ENCODE measurements at places on chromosomes 4 and X.

GRCh38 chrX:3522101-3522650, 175.7 kb upstream of the MXRA5 start:
- no peak for DNase-seq

DNA sequence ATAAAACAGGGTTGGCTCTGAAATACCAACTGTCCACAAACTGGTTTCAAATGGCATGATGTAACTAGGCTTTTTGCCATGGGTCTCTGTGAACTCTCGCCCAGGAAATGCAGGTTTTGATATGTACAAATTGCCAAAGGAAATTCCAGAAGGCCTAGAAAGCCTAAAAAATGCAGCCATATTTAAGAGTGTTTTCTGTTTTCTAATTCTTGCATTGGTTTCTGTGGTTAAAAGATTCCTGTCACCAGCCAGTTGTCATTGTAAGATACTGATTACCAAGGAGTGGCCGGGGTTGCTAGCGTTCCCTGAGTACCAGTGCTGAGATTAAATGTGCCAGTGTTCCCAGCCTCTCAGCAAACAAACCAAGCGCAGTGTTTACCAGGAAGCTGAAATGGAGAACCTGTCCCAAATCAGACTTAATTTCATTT, 53.9 kb upstream of the SORBS2 start:
- no peak for DNase-seq

GRCh38 chr4:1418494-1419285, 12.4 kb upstream of the NKX1-1 start:
- no peak for DNase-seq

DNA sequence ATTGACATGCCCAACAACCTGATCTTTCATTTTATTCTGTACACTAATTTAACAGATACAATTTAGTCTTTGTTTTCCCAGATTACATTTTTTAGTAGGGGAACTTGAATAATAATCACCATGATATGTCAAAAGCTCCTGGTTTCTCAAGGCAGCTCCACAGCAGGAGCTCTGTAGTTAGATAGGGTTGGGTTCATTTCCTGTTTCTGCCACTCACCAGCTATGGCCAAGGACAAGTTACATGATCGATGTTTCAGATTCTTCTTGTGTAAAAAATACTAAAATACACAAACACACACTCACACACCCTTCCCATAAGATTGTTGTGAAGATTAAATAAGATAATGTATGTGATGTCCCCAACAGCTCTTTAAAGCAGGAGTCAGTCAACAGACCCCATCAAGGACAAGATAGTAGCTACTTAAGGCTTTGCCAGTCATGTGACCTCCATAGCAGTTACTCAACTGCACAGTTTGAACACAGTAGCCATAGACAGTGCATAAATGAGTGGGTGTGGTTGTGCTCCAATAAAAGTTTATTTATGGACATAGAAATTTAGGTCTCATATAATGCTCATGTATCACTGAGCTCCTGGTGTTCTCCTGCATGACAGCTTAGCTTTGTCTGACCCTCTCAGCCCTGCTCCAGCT, 18.4 kb downstream of the GUCY1A1 start:
- no peak for DNase-seq

DNA sequence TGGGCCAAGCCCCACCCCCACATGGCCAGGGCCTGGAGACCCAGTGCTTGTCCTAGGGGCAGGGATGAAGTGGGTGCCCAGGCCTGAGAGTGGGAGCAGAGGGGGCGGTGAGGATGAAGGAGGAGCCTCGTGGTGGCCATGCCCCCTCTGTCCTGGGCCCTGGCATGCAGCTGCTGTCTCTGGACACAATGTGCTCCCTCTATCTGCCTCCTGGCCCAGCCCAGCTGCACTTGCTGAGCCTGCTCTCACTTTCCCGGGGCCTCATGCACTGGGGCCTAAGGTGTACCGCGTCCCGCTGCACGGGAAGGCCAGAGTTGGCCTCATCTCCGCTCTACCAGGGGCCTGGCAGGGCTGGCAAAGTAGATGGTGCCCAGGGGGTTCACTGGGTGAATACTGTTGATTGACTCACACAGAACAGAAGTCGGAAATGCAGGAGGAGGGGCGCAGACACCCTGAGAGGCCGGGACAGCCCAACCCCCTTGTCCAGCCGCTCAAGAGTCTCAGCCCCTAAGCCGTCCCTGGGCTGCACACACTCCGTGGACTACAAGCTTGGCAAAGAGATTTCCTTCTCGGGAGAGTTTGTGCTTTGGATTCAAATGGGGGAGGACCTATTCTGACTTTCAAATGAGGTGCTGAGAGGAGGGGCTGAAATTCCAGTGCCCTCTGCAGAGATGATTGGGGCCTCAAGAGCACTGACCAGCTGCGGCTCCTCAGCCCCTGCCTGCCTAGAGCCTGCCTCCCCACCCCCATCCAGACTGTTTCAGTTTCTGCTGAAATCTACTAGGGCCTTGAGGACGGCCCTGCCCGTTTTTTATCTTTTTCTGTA, 112.4 kb downstream of the PSAPL1 start:
- DNase-seq, result no peak

GRCh38 chr4:113350576-113350975, 301.1 kb downstream of the ANK2 start:
- no peak for DNase-seq

DNA sequence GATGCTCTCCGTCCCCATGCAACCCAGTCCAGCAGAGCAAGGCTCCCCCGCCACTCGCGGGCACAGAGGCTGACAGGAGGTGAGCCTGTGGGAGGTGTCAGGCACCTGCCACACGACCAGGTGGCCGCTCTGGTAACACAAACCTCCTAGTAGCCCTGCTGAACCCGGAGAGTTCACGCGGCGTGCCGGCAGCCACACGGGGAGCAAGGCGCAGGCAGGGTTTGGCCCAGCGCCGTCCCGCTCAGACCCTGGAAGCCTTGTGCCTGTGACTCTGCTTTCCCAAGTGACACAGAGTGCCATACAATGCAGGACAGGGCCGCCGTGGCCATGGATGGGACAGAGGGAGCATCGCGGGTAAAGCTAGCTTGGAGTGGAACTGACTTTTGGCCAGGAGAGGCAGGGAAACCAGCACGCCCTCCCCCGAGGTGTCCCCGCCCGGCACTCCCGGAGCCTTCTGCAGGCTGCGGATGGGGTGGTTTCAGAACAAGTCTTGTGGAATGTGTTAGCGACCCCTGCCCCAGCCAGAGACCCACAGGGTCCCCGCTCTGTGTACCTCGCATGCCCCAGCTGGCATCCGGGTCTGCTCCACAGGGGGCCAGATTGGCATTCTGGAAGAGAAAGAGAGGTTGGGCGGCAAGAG, 44.7 kb upstream of the AFAP1 start:
- no peak for DNase-seq

DNA sequence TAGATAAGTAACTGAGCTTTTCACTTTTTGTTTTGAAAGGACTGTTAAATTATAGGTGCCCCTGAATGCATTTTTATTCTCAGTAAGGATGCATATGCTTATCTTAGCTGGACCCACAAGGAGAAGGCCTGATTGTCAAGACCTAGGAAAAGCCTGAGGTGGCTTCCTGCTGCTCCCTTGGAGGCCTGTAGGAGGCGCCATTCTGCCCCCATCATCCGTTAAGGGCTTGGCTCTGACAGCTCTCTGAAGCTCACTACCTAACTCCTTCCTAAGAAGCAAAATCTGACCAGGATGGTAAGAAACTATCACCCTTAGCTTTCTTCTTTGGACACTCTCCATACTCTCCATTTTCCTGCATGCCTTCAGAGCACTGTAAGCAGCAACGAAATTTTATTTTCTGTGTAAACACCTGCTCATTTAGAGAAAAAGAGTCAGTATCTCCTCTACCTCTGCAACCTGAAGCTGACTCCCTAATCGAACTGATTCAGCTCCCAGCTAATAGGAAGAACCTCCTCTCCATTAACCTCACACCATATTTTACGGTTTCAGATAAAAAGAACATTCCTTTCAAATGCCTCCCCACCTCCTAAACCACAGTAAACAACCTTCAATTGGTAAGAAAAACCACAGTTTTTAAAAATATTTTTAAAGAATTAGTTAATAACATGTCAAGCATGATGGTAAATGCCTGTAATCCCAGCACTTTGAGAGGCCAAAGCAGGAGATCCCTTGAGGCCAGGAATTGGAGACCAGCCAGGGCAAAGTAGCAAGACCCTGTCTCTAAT, 73.4 kb upstream of the EDNRA start:
- DNase-seq, result no peak

DNA sequence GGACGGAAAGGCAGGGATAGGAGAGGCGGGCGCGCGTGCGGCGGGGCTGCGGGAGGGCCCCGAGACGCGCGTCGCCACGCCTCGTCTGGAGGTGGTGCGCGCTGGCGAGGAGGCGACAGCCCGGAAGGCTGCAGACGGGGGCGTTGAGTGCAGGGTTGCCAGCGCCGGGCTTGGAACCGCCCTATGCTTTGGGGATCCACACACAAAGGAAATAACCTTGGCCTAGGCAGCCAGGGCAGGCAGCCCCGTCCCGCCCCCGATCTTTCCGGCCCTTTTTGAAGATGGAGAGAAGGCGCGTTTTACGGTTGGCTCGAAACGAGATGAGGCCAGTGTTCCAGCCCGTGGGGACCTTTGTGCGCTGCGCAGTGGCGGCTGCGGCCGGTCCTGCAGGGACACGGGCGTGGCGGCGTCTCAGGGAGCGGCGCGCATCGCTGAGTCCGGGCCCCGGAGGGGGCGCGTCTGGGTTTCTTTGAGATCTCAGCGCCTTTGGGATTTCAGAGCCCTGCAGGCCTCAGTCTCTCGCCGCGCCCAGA, 50.8 kb upstream of the TRIM2 start:
- DNase-seq, result peak; percentile 66

GRCh38 chr4:75710246-75710645, 14.1 kb upstream of the USO1 start:
- peak; percentile 30 for DNase-seq

DNA sequence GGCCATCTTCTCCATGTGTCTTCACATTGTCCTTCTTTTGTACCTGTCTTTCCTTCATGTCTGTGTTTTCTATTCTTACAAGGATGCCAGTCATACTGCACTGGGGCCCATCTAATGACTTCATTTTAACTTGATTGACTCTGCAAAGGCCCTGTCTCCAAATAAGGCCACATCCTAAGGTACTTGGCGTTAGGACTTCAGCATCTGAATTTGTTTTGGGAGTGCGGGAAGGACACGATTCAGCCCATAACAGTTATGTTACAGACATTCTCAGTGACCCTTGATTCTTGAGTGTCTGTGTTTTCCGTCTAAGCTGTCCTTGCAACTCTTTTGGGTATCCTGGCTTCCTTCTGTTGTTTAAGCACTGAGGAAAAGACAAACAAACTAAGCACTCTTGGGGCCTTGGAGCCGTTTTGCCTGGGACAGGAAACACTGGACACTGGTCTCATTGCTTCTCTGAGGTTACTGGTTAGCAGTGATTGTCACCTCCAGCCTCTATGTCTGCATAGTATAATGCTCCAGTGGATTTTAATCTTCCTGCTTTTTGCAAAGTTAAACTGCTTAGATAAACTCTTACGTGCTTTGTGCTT, 80.7 kb downstream of the SNX25 start:
- DNase-seq, result no peak

- DNase-seq, result no peak
Measured at GRCh38 chr4:5709207-5709575, 832 bp upstream of the EVC2 start.

GRCh38 chrX:76147106-76147505, 25.8 kb upstream of the PBDC1 start:
- peak; percentile 3 for DNase-seq

DNA sequence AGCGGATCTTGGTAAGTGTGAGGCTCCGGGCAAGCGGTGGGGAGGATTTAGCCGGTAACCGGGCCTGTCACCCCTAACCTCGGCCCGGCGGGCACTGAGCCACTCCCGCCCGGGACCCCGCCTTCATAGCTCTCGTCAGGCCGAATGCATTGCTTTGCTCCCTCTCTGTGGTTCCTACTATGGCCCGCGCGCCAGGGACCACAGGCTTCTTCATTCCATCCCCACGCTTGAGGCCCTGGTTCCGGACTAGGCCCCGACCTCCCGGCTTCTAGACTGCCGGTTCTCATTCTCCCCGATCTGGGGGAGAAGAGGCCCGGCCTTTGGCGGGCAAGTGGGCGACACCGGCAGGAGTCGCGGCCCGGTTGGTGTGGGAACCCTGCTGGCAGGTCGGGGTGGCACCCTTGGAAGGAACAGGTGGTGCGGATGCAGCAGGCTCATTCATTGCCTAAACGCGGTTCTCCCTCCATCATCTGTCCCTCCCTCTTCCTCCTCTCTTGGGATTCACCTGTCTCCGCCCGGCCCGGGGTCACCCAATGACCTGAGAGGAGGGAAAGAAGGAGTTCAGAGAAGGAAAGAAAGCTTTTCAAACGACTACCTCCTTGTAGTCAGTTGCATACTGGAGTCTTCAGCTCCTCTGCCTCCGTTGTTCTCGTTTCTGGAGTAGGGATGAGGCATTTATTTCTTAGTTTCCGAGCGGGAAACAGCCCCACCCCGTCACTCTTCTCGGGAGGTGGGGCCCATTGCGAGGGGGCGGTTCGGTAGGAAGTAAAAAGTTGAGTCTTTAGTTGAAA, at the start of gene NDUFC1:
Gene NDUFC1, minus strand, starts transcription at position 657 of the 791 bp plus-strand sequence. CDS start 6,679 bp downstream, outside the sequence.
- DNase-seq, result peak; percentile 81

DNA sequence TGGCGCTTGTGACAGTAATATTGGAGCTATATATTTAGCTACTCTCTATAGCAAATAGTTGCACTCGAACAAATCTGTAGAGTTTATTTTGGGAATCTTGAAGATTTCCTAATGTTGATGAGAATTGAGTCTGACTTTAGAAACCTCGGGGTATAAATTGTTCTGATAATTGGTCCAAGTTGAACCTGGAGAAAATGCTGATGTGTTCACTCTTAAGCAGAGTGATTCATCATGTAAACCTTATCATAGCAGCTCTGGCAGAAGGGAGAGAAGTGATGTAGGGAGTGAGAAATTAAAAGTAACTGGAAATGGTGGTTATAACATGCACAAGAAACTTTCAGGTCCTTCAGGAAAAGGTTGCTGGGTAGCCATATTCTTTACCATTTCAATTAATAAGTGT, 16.4 kb upstream of the SLC4A4 start:
- DNase-seq, result no peak

DNA sequence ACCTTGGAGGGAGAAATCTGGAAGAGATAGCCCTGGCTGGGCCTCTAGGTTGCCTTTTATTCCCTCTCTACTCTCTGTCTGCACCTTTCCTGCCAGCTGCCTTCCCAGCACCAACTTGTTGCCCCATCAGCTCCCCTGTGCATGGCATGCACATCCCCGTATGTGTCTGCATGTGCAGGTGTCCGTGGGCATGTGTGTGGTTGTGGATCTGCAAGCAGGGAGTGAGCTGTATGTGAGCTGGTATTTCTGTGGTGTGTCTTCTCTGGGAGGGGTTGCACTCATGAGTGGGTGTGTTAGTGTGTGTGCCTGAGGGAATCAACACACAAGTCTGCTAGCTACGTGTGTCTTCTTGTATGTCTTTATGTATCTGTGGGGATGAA, 9.9 kb downstream of the L1CAM start:
- no peak for DNase-seq

DNA sequence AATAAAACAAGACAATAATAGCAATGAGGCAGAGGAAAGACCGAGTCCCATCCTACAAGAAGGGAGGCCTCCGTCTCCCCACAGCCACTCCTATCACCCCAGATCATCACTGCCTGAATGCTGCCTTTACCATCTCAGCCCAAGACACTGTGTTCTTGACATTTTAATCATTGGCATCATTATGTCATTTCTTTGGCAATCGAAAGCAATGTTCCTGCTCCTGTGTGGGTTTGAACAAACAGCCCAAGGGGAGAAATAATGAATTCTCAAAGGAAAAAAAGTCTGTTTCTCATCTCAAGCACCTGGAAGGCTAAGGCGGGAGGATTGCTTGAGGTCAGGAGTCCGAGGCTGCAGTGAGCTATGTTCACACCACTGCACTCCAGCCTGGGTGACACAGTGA, 73.0 kb upstream of the ACSL1 start:
- DNase-seq, result no peak

GRCh38 chr4:40438384-40439026, 103.4 kb downstream of the CHRNA9 start:
- DNase-seq, result no peak

GRCh38 chr4:56229947-56230346, 157.3 kb downstream of the AASDH start:
- no peak for DNase-seq

Measured in erythroblast (primary cell).